Parietal lobe (tissue), 2 donors: ENCODE measurements at places on chromosomes 7 and 10. TPM values are rescaled to one million over a fixed set of nuclear protein-coding genes. Genes with fewer than 3 reads are reported as not detected.

Gene GRM8
- total RNA-seq = 5.3 TPM

Gene STARD3NL
- 56.7 TPM for total RNA-seq

Gene TRIL
- 8.8 TPM for total RNA-seq

Gene CYP2C19
- not detected for total RNA-seq

Gene PURB
- total RNA-seq = 42.6 TPM

Gene ZNF727
- total RNA-seq = 3.8 TPM

Gene TFAM
- total RNA-seq = 39.4 TPM

Gene ANXA8
- total RNA-seq = not detected

Gene MLXIPL
- total RNA-seq = under 0.01 TPM

Gene ANKRD7
- total RNA-seq = 4.4 TPM

Gene CDC14C
- total RNA-seq = not detected

Gene NCF1
- not detected for total RNA-seq

Gene SLC26A5
- total RNA-seq = 0.31 TPM

Gene IFIT1B
- not detected for total RNA-seq

Gene ARHGEF5
- total RNA-seq = 1.3 TPM

Gene VIPR2
- total RNA-seq = 0.63 TPM

Gene LRRC18
- not detected for total RNA-seq

Gene CLEC5A
- not detected for total RNA-seq

Gene RAB19
- total RNA-seq = not detected

Gene ICA1
- total RNA-seq = 32.2 TPM

Gene POLR2J2
- total RNA-seq = 15.3 TPM

Gene ZNF777
- total RNA-seq = 6.3 TPM

Gene ANKRD1
- not detected for total RNA-seq

Gene AUTS2
- total RNA-seq = 383 TPM

Gene MAT1A
- not detected for total RNA-seq

Gene CALML5
- total RNA-seq = not detected

Gene FLNC
- 4.1 TPM for total RNA-seq

Gene NRF1
- 42.9 TPM for total RNA-seq

Gene KMT2C
- total RNA-seq = 187 TPM

Gene MMD2
- total RNA-seq = 2.2 TPM

Gene NPTX2
- total RNA-seq = 9.7 TPM

Gene NCAPG2
- 26.9 TPM for total RNA-seq

Gene METTL27
- total RNA-seq = 0.94 TPM

Gene KCND2
- total RNA-seq = 60.1 TPM

Gene SAMD8
- total RNA-seq = 71.1 TPM

Gene SPDYE1
- total RNA-seq = not detected

Gene TIMM23B
- total RNA-seq = 31.6 TPM

Gene SEC61G
- total RNA-seq = 103 TPM

Gene HMX3
- total RNA-seq = not detected

Gene PDK4
- 4.4 TPM for total RNA-seq

Gene LIPF
- not detected for total RNA-seq

Gene KAZALD1
- 0.94 TPM for total RNA-seq

Gene MKX
- 0.94 TPM for total RNA-seq

Gene NOS3
- 1.3 TPM for total RNA-seq

Gene TCF7L2
- total RNA-seq = 4.4 TPM

Gene CUBN
- 7.2 TPM for total RNA-seq

Gene CYP26A1
- total RNA-seq = 11.6 TPM

Gene TAS2R39
- not detected for total RNA-seq

Gene CPN1
- not detected for total RNA-seq

Gene SPDYE8
- not detected for total RNA-seq
